ENCODE measurements at places on chromosomes 6 and 20. TPM values are rescaled to one million over a fixed set of nuclear protein-coding genes. Genes with fewer than 3 reads are reported as not detected.

Gene HAO1
- not detected for total RNA-seq

Gene HLA-DOB
- total RNA-seq: 6.9 TPM

Gene SPATA25
- 0.52 TPM for total RNA-seq

Gene EBF4
- total RNA-seq: 3.3 TPM

Measured in T-helper 2 cell treated with Interferon-gamma antibody and Interleukin-4, amounts not matched to agents 100 ng/mL and 5 ng/mL, for 36 hours (primary cell).